ENCODE measurements at places on chromosomes 6 and 20.
A peak's percentile ranks its signal among the peaks of the same experiment; 100 is the strongest.

- DNase-seq = no peak
Measured at GRCh38 chr6:36605143-36605542, 11.0 kb downstream of the SRSF3 start.

GRCh38 chr6:12490904-12491571, 200.9 kb downstream of the EDN1 start:
- peak; percentile 39 for DNase-seq

GRCh38 chr6:33607784-33608161, 13.3 kb upstream of the ITPR3 start:
- peak; percentile 71 for DNase-seq

DNA sequence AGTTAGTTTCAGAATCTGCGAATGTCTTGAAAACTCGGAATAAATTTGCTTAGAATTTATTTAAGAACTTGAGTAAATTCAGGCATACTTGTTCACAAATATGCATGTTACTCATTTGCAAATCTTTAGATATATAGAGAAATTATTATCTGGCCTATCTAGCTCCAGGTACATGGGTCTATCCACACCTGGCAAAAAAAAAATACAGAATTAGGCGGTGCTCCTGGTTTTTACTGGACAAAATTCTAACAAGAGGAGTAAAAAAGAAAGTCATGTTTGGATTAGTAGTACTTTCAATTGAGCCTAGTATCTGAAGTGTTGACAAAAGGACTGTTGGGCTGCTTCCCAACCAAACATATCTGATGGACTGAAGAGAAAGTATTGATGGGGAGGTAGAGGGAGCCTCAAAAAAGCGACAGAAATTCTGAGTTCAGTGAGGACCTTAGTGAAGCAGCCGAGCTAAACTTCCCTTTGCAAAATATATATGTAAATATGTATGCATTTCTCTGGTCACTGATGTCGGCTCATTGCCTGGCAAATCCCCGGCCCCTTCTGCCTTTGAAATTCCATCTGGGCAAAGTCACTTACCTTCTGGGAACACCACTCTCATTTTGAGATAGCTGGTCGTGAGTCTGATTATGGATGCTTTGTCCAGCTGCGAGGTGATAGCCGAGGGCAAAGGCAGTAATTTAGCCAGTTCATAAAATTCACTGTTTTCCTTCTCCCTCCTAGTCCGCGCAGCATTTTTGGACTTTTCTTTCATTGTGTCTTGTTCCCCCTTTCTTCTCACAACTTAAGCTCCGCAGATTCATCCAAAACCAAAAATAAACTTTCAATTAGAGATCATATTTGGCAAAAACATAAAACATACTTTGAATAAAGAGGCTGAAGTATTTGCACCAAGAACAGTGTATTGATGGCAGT, 1.8 kb downstream of the SIM1 start:
- no peak for DNase-seq
